A549 treated with ZK216348 at 1 μM for 4 hours (cell line): ENCODE measurements at places on chromosomes 6 and 20. TPM values are rescaled to one million over a fixed set of nuclear protein-coding genes. Genes with fewer than 3 reads are reported as not detected.

The FAM209B gene
- 0.34 to 1.00 TPM (median 0.75 TPM) in 4 of 5 replicates, not detected in the other for total RNA-seq

The DACT2 gene
- total RNA-seq = 0.14 to 0.27 TPM (median 0.15 TPM) in 5 replicates

The ZDHHC14 gene
- 2.4 to 4.0 TPM (median 3.4 TPM) in 5 replicates for total RNA-seq

The TDP2 gene
- total RNA-seq = 28.1 to 36.7 TPM (median 32.8 TPM) in 5 replicates

The RSPO3 gene
- 74.6 to 135 TPM (median 86.5 TPM) in 5 replicates for total RNA-seq

The ME1 gene
- 35.8 to 44.2 TPM (median 37.6 TPM) in 5 replicates for total RNA-seq
